Activated CD4-positive, alpha-beta memory T cell treated with anti-CD3 and anti-CD28 coated beads for 36 hours (primary cell): ENCODE measurements at places on chromosomes 11 and 22. TPM values are rescaled to one million over a fixed set of nuclear protein-coding genes. Genes with fewer than 3 reads are reported as not detected.
A peak's percentile ranks its signal among the peaks of the same experiment; 100 is the strongest.

GRCh38 chr11:1194231-1194976 is 28.5 kb upstream of the MUC5B start:
- no peak for DNase-seq

DNA sequence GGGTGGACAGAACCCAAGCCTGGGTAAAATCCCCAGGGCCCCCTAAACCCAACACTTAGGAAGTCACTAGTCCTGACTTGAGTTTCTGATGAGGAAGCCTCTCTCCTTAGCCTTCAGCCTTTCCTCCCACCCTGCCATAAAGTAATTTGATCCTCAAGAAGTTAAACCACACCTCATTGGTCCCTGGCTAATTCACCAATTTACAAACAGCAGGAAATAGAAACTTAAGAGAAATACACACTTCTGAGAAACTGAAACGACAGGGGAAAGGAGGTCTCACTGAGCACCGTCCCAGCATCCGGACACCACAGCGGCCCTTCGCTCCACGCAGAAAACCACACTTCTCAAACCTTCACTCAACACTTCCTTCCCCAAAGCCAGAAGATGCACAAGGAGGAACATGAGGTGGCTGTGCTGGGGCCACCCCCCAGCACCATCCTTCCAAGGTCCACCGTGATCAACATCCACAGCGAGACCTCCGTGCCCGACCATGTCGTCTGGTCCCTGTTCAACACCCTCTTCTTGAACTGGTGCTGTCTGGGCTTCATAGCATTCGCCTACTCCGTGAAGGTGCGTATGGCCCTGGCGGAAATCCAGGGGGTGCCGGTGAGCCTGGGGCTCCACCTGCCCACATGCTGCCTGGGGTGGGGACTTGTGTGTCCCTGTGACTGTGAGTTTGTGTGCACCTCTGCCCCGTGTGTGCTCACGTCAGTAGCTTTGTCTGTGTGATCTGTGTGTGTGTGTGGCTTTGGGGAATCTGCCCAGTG is at the start of gene IFITM1:
Gene IFITM1 (plus strand): TSS at position 254 of the 767 bp plus-strand sequence. CDS start 131 bp downstream, at position 385.
- DNase-seq, result peak; percentile 80

DNA sequence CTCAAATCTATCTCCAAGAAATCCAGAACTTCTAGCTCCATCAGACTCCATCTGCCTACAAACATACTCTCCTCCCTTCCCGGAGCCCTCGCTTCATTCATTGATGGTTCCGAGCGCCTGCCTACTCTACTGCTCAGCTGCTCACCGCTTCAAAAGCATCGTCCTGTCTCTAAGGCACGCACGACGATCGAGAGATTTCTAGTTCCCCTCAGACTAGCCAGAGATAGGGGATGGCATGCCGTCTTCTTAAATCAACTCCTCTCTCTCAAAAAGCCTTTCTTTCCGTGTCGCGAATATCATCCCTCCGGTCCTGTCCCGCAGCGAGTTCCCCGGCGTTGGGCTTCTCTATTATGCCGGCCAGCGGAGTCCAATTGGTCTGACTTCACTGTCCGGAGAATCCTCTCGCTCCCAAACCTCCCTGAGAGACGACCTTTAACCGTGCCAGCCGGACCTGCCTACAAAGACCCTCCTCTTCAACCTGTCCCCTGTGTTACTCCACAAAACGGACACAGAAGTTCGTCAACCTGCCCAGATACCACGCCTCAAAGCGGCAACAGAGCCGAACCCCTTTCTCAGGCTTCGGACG is 592 bp downstream of the EEF1G start:
- peak; percentile 40 for DNase-seq

DNA sequence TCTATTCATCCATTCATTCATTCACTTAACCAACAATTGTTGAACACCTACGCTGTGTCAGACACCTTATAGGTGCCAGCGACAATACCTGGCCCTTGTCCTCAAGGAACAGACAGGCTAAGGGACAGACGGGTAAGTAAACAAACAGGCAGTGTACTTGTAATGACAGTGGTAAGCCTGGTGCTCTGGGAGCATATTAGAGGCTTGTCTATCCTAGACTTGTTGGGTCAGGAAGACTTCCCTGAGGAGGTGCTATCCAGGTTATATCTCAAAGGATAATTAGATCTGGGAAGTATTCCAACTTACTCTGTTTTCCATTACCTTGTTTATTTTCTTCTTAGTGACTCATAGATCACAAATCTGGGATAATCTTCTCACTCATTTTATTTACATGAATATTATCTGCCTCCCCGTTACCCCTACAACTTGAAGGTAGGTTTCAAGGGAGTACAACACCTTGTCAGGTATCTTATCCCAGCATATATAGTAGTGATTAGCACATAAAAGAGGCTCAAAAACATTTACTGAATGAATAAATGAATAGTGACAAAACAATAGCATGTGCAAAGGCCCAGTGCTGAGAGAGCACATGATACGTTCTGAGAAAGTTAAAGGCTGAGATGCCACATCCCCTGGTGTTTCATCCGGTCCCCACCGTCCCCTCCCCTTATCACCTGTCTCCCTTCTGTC is 75.3 kb upstream of the NCAM1 start:
- DNase-seq, result no peak

GRCh38 chr22:47591709-47592108 is 829.3 kb downstream of the TBC1D22A start:
- DNase-seq, result no peak

- DNase-seq, result no peak
Observed at GRCh38 chr11:67657300-67657699, 6.8 kb upstream of the ACY3 start.

DNA sequence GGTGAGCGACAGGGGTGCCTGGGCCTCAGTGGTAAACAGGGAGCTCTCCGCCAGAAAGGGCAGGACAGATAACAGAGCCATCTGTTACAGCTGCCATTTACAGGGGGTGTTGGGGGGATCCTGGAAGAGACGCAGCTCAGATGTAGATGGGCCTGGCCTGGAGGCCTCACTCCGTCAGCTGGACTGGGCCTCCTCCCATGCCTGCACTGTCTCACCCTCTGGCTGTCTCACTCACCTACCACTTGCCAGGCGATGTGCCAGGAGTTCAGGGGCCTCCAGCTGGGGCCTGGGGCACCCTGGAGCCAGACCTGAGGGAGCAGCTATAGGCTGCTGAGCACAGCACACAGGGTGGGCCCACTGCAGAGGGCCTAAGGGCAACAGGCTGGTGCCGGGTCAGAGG is 16.3 kb upstream of the SUSD2 start:
- no peak for DNase-seq

DNA sequence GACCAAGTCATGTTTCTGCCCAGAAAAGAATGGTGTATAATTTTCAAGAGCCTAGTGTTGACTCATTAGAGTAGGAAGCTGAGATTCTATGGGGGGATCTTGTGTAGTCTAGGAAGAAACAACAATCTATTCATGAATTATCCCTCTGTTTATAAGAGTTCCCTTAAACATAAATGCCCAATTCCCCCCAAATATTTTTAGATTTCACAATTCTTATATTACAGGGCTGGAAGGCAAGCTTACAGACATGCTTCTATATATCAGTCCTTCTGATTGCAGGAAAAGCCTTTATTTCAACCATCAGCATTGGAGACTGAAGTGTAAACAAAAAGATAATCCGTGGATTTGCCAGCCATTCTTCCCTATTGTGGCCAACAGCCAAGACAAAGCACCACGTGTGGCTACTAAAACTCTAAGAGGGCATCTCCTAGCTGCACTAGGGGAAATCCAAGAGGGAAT is 71.4 kb downstream of the NAT10 start:
- DNase-seq, result no peak

DNA sequence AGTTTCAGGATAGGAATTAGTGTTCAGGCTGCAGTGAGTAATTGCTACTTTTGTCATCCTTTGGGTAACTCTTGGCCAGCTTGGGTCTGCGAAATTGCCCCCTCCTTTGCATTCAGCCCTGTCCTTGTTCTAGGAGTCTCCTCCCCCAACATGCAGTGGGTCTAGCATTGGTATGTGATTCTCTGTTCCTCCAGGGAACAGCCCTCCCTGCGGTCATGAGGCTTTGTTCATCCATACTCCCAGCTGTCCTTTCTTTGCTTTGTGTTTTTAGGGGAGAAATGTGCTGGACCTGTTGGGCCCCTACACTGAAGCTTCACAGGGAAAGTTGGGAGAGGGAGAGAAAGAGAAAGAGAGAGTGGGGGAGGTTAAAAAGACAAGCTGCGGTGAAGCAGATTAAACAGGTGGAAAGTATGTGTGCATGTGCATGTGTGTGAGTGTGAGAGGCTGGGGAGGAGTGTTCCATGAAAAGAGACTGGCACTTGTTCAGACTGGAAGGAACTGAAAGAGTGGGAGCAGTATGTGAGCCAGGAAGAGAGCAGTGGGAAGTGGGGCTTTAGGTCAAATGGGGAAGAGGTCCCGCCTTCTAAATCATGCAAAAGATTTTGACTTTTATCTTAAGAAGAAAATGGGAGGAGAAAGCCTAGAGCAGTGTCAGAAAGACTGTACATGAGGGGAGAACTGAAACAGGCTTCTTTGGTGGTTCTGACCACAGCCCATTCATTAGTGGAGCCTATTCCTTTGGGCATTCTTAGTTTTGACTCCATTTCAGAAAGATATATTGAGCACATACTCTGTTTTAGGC is 17.9 kb upstream of the SESN3 start:
- peak; percentile 12 for DNase-seq

GRCh38 chr11:60343094-60343704 is 16.1 kb downstream of the MS4A6E start:
- DNase-seq, result no peak

DNA sequence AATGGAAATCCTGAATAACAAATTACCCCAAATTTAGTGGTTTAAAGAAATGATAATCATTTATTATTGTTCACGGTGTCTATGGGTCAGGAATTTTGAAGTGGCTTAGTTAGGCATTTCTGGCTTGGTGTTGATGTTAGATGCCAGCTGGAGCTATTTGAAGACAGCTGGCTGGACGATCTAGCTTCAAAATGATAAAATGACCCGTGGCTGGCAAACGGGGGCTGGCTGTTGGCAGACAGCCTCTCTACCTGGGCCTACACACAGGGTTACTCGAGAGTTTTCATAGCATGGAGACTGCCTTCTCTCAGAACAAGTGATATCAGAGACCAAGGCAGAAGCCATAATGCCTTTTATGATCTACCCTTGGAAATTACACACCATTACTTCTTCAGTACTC is 285.2 kb downstream of the METTL15 start:
- no peak for DNase-seq

DNA sequence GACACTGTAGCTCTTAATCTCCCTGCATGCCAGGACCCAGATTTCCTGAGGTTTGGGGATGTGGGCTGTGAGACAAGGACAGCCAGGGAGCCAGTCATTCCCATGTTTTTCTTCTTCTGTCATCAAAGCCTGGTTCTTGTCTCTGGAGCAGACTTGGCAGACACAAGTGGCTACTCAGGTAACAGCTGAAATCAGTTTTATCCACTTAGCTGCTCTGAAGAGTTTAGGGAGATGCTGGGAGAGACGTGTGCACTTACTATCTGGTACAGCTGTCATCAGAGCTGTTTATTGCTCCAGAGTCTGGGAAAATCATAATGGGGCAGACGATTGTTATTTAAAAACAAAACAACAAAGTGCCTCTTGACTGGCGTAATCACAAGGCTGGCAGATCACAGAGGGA is 56.6 kb downstream of the CSNK2A3 start:
- no peak for DNase-seq

DNA sequence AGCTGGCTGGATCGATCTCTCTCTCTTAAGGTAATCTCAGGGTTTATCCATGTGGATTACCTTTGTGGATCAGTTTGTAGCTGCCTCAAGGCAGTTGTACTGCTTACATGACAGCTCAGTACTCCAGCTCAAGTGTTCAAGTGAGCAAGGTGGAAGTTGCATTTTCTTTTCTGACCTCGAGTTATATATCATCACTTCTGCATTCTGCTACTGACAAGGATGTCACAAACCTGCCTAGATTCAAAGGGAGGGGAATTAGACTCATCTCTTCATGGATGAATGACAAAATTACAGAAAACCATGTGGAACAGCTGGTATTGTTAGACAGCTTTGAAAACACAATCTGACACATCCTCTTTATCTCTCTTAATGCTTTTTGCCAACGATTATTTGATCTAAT is 6.1 kb upstream of the TCN2 start:
- DNase-seq, result no peak

GRCh38 chr11:11967669-11968510 is 40.5 kb downstream of the DKK3 start:
- no peak for DNase-seq

GRCh38 chr11:130454491-130455252 is 6.2 kb downstream of the ADAMTS15 start:
- DNase-seq, result no peak

GRCh38 chr11:34214961-34215805 is 109.8 kb downstream of the NAT10 start:
- peak; percentile 94 for DNase-seq

GRCh38 chr11:45652781-45653180 is 12.6 kb downstream of the CHST1 start:
- no peak for DNase-seq

- peak; percentile 10 for DNase-seq
Observed at GRCh38 chr11:122069707-122070360, 46.2 kb downstream of the BLID start.

GRCh38 chr22:45743687-45744086 is 72.1 kb downstream of the ATXN10 start:
- no peak for DNase-seq

DNA sequence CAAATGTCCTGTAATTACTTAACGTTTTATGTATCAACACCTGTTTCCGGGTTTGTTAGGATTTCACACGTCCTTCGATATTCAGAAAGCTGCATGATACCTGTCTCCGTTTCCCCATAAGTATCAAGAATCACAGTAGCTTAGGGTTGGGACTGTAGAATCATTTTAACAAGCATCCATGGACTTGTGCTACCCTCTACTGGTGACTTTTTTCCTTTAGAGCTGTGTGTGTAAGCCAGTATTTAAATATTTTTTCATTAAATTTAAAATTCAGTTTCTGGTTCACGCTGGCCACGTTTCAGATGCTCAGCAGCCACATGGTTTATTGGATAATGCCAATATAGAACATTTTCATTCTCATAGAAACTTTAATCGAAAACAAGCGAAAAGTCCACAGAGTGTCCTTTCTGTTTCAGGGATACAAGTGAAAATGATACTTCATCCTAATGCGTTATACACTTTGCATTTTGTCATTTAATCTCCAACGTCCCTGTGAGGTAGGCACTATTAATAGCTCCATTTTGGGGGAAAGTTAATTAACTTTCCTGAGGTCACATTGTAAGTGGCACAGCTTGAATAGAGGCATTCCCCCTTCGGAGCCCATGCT is 61.5 kb upstream of the SLC25A18 start:
- DNase-seq, result no peak

GRCh38 chr11:105220121-105220520 is 80.6 kb upstream of the CARD18 start:
- DNase-seq, result no peak

GRCh38 chr11:125394296-125394695 is 101.8 kb downstream of the FEZ1 start:
- DNase-seq, result no peak

The CD59 gene
- total RNA-seq, result 79.4 TPM

The TIMM10B gene
- total RNA-seq, result 40.2 TPM

The RPL27A gene
- total RNA-seq, result 1,027 TPM

The SEPTIN5 gene
- 0.41 TPM for total RNA-seq

The C22orf42 gene
- total RNA-seq, result not detected

The OR5M3 gene
- total RNA-seq, result not detected

The GGT5 gene
- not detected for total RNA-seq

The OR8G1 gene
- total RNA-seq, result not detected

The ALDH3B2 gene
- total RNA-seq, result not detected

The C11orf65 gene
- 1.0 TPM for total RNA-seq

The ROBO3 gene
- total RNA-seq, result 10.4 TPM

The BAD gene
- total RNA-seq, result 23.7 TPM

The VWCE gene
- 1.1 TPM for total RNA-seq
